Activated T-helper 17 cell treated with anti-CD3 and anti-CD28 coated beads, Interleukin-2, amount 50 U/mL, for 72 hours (primary cell): ENCODE measurements at places on chromosomes 1 and 21.

DNA sequence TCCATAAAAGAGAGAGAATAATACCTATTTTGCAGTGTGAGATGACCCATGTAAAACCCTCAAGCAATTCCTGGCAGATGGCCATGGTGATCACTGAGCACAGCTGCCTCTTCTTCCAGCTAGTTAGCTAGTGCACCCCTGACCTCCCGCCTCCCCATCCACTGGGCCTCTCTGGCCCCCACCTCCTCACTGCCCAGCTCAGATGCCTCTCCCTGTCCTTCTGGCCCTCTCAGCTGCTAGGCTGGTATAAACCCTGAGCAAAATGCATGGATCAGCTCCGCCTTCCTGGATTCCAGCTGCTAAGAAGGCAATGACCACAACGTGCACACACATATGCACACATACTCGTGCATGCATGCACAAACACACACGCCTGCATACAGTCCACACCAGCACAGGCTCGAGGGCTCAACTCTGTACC, 117.2 kb downstream of the DMRTB1 start:
- no peak for ATAC-seq

- no peak for ATAC-seq
Observed at GRCh38 chr1:54842963-54843362, 41.8 kb upstream of the TTC22 start.

DNA sequence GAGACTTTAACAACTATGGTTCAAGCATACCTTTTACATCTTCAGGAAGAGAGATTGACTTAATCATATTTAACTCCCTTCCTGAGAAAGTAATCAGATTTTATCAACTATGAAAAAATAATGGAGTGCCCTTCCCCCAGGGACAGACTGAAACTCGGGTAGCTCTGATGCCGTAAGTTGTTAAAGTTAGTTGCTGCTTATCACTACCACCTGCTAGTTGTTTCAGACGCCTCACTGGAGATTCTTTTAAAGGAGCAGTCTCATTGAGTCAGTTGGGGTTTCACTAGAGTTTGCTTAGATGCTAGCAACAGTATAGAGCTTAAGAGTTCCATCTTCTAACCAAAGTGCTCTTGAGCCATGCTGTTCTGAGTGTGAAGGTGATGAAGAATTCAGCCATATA, 17.0 kb upstream of the TRAF5 start:
- no peak for ATAC-seq

DNA sequence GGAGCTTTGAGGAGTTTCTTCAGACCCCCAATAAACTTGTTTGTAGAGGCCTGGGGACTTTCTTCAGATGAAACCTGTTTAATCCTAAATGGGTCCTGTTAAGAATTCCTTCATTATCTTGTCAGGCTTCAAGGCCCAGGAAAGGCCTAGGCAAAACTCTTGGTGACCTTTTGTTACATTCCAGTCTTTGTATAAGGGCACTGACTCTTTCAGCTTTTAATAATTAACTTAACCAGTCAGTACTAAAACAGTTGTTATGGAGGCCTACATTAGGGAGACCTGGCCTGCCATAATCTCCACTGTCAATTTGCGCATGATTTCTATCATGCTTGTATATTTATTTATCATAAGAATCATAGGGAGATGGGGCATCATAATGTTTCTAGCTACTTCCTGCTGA, 110.2 kb downstream of the FCRL5 start:
- no peak for ATAC-seq

DNA sequence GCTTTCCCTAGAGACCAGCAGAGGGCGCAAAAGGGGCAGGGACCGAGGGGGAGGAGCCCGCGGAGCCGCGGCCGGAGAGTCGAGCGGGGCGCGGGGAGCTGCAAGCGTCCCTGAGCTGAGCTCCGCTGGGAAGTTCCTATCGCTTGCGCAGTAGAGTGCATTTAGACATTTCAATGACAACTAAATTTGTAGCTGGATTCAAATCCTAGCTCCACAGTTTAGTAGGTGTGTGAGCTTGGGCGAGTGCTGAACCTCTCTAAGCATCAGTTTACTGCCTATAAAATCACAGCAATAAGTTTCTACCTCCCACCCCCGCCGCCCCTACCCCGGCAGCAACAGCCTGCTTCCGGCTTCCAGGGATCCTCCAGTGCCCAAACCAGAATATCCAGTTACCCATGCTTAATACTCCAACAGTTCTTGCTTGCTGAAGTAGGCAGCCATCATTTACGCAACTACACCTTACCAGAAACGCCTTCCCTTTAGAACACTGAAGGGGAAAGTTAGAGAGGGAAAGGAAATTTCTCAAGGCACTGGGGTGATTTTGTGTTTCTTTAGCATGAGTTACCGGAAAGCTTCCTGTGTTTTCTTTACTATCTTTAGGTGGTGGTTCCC, 9.1 kb downstream of the TLR5 start:
- peak; percentile 85 for ATAC-seq

DNA sequence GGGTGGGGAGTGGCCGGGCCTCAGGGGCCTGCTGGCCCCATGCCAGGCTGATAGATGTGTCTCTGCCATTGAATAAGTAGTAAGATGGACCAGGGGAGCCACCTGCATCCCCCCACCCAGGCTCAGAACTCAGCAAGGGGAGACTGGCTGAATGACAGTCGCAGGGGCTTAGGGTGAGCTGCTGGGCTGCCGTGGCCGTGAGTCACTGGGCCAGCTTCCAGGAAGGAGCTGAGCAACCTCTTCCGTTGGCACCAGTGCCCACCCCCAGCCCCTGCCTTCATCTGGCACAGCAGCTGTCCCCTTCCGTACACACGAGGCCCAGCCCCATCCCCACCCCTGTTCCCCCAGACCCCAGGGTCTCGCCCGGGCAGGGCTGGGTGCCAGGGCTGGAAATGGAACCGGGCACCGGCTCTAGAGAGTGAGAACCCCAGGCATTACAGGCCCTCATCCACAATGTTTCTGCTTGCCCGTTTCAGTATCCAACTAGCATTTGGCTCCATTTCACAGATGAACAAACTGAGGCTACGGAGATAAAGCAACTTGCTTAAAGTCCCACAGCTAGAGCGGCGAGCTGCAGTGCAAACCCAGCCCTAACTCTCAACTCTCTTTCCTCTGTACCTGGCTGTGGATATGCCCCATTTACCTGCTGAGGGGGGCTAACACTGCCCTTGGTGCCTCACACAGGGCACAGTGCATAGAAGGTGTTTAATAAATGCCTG, 10.2 kb downstream of the WNT4 start:
- ATAC-seq, result no peak

GRCh38 chr1:197995408-197996258, 78.5 kb downstream of the LHX9 start:
- ATAC-seq, result no peak

GRCh38 chr1:47013293-47013692, 10.2 kb upstream of the CYP4X1 start:
- no peak for ATAC-seq

- no peak for ATAC-seq
Observed at GRCh38 chr21:41410361-41410760, 15.7 kb upstream of the MX1 start.

DNA sequence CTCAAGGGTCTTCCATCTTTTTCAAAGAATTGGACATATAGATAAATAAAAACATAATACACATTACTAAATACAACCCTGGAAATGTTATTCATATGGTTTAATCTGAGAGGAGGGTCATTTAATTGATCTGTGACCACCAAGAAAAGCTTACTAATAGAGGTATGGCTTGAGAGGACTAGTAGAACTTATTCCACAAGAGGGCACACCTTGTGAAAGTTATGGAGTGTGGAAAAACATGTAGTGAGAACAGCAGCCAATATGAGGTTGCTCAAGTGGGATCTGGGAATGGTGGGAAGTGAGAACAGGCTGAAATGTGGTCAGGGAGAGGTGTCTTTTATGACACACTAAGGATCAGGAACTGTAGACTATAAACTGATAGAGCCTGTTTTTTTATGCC, 973.5 kb upstream of the B3GALT2 start:
- ATAC-seq, result no peak

DNA sequence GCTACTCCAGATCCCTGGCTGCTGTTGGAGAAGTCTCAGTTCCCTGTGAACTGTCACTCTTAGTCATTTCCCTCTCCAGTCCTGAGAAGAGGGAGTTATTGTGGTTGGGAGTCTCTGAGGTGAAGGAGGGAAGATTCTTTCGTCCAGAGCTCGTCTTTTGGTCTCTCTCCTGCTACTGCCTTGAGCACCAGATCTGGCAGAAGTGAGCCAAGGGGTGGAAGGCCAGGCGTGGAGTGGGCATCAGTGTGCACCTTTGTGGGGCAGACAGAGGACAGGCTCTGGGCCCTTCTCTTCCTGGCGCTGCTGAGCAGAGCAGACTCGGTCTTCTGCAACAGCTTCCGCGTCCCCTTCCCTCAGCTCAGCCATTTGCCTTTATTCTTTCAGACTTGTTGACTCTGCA, 19.1 kb downstream of the CLCN6 start:
- ATAC-seq, result no peak

DNA sequence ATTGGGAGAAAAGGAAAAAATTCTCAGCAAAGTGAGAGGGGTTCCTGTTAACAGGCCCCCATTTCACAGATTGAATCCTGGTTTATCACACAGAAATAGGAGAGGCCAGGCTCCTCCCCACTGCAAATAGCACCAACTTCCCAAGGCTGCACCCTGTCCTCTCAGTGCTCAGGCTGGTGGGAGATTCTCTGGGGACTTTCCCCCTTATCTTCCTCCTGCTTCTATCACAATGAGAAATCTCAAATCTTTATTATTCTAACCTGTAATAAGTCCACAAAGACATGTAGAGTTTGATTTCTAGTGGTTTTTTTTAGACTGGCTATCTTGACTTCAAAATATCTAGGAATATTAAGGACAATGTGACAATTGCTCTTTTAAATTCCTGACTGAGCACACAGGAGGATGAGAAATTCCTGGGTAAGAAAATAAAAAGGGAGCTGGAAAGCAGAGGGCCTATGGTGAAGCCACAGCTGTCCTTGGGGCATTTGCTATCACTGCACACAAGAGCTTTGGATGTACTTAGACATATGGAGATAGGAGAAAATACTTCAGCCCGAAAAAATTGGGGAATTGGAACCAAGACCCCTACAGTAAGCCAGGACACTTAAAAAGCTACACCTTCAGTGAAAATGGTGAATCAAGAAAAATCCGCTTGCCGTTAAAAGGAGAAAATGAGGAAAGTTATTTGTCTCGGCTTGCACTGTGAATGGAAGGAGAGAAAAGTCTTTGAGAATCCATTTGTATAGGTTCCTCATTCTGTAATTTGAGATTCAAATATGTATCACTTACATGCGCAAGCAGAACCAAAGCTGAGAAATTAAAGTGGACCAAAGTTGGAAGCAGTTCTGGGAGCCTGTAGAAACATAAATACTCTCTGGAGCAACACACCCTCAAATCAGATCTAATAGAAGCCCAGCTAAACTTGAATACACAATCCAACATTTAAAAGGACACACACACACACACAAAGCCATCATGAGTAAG, 65.9 kb upstream of the C1orf105 start:
- no peak for ATAC-seq

DNA sequence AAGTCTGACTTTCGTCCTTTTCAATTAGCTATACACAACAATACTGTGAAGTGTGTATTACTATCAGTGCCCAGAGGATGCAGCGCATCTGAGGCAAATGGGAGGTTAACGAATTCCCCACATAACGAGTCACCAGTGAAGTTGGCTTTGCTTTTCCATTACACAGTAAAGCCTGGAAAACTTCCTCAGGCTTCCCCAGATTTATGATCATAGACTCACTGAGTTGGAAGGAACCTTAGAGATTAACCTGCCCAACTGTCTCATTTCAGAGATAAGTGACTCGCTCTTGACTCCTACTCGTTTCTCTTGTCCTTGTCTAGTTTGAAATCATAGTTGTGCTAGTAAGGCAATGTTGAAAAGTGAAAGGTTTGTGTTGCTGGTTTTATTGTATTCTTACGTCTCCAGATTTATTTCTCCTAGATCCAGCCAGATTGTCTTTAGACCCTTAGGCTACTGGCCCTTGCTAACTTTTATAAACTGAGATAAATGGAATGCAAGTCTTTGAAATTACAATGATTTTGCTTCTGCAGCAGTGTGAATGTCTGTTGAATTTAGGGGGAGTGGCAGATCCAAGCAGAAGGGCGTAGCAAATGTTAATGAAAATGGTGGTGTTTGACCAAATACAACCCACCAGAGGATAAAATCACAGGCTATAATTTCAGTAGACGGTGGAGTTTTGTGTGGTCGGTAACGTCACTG, 17.3 kb downstream of the S1PR1 start:
- peak; percentile 85 for ATAC-seq

- no peak for ATAC-seq
Observed at GRCh38 chr1:107833061-107833460, 131.9 kb downstream of the VAV3 start.

- peak; percentile 22 for ATAC-seq
Observed at GRCh38 chr1:155466996-155467395, 95.6 kb downstream of the ASH1L start.

DNA sequence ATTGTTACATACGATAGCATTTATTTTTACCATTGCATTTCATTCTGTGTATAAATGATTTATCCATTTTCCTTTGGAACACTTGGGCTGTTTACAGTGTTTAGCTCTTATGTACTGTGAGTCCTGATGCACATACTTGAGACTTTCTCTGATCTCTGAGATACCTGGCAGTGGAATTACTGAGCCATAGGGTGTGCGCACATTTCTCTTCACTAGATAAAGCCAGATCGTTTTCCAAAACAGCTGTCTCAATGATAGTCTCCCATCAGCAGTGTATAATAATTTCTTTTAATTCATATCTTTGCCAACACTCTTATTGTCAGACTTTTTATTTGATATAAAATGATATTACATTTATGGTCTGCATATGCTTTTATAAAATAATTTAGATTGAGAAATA, 66.2 kb downstream of the VPS13D start:
- no peak for ATAC-seq

DNA sequence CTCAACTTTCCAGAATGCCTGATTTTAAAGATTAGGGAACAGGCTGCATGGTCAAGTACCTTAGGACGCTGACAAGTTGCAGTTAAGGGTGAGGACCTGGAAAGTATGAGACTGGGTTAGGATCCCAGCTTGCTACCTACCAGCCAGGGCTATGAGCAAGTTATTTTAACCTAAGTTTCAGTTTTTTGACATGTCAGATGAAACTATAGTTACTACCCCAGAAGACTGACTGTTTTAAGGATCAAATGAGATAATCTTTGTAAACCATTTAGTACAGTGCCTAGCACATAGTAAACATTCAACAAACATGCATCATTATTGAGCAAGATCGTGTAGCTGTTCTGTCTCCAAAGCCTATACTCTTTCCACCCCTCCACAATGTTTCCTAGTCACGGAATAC, 14.4 kb downstream of the THEMIS2 start:
- ATAC-seq, result peak; percentile 31
